Stimulated activated naive B cell treated with anti-CD40 and anti-IgM and Interleukin-4, amounts not matched to agents 10 μg/mL and 1 μg/mL and 100 μg/mL, for 72 hours (primary cell): ENCODE measurements at places on chromosomes 2 and 18.

- no peak for DNase-seq
These were observed 502.6 kb upstream of the RAB12 start for GRCh38 chr18:8106603-8107002.

- DNase-seq, result peak; percentile 11
These were observed 44.3 kb upstream of the SCLY start for GRCh38 chr2:238016526-238016925.

DNA sequence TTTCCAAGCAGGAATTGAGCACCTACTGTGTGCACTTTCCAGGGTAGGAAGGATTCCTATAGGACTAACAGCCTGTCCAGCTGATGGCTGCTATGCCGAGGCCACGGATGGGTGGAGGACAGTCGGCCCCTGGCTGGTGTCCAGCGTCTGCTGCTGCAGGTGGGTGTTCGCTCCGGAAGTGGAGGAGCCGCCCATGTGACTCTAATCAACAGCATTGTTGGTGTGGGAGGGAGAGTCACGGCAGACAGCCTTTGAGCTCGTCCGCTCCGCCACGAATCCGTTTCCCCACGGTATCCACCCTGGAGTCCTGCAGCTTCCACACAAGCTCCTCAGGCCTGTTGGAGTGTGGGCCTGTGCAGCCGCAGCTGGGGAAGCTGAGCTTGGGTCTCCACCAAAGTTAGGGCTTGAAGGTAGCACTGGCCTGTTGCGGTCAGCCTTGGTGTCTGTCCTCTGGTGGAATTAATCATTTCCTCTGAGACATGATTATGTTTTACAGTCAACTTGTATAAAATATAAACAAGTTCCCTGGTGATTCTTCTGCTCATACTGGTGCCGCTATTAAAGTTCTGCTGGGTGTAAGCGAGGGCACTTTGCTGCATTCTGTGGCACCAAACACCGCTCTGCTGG, 185.9 kb upstream of the TPO start:
- DNase-seq, result no peak

DNA sequence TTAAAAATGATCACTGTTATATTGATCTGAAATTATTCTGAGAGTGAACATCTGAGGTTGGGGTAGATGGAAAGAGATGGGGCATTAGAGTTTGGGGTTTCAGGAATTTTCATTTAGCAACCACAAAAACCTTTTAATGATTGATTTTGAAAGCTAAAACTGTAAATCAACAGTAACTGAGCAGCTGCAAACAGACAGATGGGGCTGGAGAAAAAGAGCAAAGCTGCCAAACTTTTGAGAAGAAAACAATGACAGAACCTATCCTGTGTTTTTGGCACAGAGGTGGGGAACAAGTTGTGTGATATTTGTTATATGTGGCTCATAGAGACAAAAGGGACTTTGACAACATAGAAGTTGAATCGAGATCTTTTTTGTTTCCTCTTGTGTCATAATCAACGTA, 415.8 kb upstream of the DSEL start:
- DNase-seq, result no peak

DNA sequence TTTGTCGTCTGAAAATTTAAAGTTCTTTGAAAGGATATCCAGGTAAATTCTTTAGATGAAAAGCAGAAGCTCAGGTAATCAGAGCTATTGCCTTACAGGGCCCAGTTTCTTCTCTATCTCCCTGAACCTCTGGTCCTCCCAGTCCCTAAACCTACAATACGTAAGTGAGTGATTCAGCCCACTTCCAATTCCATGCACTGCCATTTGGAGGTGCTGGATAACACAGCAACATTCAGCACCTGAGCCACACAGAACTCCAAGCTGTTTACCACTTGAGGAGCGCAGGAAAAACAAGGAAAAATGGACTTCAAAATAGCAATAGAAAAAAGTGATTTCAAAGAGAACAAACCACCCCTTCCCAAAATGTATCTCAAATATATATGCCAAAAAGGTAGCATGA, 105.0 kb upstream of the DNAJC10 start:
- no peak for DNase-seq

GRCh38 chr2:200618590-200619021, 32.8 kb downstream of the AOX1 start:
- DNase-seq, result no peak

DNA sequence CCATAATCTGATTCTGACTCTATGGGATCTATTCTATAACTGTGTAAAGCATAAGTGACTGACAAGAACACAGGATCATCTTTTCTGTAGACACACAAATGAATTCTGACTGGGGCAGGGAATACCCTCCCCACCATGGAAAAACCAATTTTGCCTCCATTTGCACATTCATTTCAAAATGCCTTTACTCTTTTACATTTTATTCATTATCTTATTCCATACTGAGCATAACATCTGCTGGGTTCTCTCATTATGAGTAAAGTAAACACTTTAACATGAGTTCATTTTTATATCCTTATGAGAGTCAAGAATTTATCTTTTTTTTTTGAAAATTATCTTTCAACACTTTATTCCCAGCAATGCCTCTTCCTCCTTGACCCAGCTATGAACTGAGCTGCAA, 163.5 kb downstream of the RNF152 start:
- DNase-seq, result no peak

- no peak for DNase-seq
These were observed 131.4 kb downstream of the STRN start for GRCh38 chr2:36834731-36835524.

DNA sequence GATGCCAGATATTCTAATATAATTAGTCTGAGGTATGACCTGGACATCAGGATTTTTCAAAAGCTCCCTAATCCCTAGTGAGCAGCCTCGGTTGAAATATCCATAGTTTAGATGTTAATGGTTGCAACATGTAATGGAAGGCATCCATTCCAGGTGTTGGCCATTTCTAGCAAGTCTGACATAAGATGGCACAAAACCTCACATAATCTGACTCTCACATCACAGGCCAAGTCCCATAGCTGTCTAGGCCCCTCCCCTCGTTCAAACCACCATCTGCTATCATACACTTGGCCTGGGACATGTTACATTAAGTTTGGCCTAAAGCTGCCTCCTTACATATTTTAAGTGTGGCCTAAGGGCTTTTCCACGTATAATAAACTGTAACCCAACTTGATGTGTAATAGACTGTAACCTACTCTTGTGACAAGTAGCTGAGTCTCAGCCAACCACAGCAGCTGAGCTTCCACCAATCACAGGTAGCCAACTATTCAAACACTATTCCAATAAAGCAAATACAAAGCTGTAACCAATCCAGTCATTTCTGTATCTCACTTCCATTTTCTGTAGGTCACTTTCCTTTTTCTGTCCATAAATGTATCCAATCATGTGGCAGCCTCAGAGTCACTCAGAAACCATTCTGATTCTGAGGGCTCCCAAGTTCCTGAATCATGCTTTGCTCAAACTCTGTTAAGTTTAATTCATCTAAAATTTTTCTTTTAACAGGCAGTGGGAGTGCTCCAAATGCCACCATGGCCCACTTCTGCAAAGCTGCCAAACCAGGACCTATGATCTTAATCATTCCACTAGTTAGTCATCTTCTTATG, 59.4 kb downstream of the ADD2 start:
- DNase-seq, result peak; percentile 37

- DNase-seq, result no peak
These were observed 8.3 kb downstream of the EVX2 start for GRCh38 chr2:176075481-176075880.

- DNase-seq, result no peak
These were observed 550 bp upstream of the MALL start for GRCh38 chr2:110116033-110116710.
